ENCODE measurements at places on chromosomes 3 and 15. TPM values are rescaled to one million over a fixed set of nuclear protein-coding genes. Genes with fewer than 3 reads are reported as not detected.

The PIERCE2 gene
- not detected for total RNA-seq

The DOCK3 gene
- 4.1 TPM for total RNA-seq

The MCTP2 gene
- total RNA-seq: 31.4 TPM

The TAMM41 gene
- total RNA-seq: 35.2 TPM

The PTPN9 gene
- total RNA-seq: 11.6 TPM

The CACNA2D2 gene
- total RNA-seq: 3.0 TPM

The GPR62 gene
- total RNA-seq: not detected

The CNTN6 gene
- not detected for total RNA-seq

The SLC27A2 gene
- total RNA-seq: 20.1 TPM

The ZBBX gene
- not detected for total RNA-seq

The IL17RD gene
- not detected for total RNA-seq

The PAK6 gene
- 0.30 TPM for total RNA-seq

The GOLGA8G gene
- not detected for total RNA-seq

The WDR53 gene
- 23.2 TPM for total RNA-seq

The SLC22A13 gene
- 0.11 TPM for total RNA-seq

The IL17RE gene
- 0.61 TPM for total RNA-seq

The AGTR1 gene
- not detected for total RNA-seq

The INSYN1 gene
- total RNA-seq: not detected

The KIF23 gene
- 45.0 TPM for total RNA-seq

The MPI gene
- total RNA-seq: 22.0 TPM

The ACOX2 gene
- not detected for total RNA-seq

The PLS1 gene
- total RNA-seq: 8.1 TPM

The NEO1 gene
- 5.3 TPM for total RNA-seq

The SMAD6 gene
- total RNA-seq: 0.70 TPM

The TBC1D5 gene
- total RNA-seq: 55.9 TPM

The CMTM7 gene
- 34.2 TPM for total RNA-seq

The PLSCR2 gene
- total RNA-seq: not detected

The GNAT1 gene
- total RNA-seq: not detected

The GASK1A gene
- total RNA-seq: not detected

The GOLGA6L26 gene
- not detected for total RNA-seq

The SLC28A2 gene
- total RNA-seq: not detected

The FANCD2 gene
- 69.7 TPM for total RNA-seq

The BAHD1 gene
- 15.1 TPM for total RNA-seq
